ENCODE measurements at places on chromosomes 12 and 14.

- DNase-seq, result no peak
These were observed 2.9 kb upstream of the SLC25A29 start for GRCh38 chr14:100309028-100309737.

DNA sequence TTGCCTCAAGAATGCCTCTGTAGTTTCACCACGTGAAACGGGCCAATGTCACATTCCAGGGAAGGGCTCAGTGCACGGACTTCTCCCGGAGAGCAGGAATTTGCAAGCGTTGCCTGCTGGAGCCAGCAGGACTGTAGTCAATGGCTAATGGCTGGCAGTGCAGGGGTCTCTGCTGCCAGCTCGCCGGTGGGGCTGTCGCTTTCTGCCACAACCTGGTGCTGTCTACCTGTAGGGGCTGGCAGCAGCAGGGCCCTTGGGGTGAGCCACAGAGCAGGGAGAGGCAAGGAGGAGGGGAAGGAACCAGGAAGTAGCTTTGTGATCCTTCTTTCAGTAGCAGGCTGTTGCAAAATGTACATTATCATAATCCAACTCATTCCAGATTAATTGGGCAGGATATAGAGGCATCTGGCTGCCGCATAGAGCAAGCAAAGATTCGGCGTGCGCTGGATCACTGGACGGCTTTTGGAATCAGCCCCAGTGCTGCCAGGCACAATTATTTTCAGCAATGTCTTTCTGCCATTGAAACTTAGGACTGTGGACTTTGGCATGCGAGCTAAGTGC is 114.1 kb downstream of the PAPOLA start:
- DNase-seq, result no peak

GRCh38 chr12:89779090-89779489 is 70.5 kb upstream of the ATP2B1 start:
- no peak for DNase-seq

DNA sequence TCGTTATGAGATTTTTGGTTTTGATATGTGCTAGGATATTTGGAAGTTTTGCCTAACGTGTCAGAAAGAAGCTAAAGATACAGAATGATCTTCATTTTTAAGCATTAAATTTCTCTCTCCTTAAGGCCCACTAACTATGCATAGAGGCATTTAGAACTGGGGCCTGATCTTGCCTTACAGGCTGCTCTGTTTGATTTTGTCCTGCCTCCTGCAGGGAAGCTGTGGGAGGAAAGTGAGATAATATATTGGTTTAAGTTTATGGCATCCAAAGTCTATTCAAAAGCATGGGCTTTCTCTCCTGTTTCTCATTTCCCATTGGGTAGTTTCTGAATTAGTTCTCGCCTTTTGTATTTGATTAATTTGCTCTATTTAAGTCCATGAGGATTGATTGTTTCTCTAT is 250.3 kb upstream of the FBXO33 start:
- no peak for DNase-seq

DNA sequence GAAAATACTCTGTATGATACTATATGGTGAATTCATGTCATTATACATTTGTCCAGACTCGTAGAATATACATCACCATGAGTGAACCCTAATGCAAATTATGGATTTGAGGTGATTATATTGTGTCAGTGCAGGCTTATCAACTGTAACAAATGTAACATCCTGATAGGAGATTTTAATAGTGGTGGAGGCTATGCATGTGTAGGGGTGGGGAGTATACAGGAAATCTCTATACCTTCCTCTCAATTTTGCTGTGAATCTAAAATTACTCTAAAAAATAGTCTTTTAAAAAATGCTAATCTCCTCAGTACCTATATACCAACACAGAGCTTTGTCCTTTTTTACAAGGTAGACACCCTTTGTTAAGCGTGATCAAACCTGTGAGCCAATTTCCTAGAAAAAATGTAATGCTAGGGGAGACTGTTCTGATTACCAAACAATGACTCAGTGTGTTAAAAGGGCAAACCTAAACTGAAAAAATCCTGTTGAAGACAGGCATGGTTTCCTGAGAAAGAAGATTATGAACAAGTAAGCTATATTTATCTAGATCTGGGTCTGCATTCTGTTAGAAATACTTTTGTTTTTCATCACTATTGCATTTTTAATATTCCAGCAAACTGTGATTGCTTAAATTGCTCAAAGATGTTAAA is 170.9 kb downstream of the DUSP6 start:
- DNase-seq, result peak; percentile 28

- DNase-seq, result no peak
These were observed 461.6 kb downstream of the MED13L start for GRCh38 chr12:115815924-115816323.

DNA sequence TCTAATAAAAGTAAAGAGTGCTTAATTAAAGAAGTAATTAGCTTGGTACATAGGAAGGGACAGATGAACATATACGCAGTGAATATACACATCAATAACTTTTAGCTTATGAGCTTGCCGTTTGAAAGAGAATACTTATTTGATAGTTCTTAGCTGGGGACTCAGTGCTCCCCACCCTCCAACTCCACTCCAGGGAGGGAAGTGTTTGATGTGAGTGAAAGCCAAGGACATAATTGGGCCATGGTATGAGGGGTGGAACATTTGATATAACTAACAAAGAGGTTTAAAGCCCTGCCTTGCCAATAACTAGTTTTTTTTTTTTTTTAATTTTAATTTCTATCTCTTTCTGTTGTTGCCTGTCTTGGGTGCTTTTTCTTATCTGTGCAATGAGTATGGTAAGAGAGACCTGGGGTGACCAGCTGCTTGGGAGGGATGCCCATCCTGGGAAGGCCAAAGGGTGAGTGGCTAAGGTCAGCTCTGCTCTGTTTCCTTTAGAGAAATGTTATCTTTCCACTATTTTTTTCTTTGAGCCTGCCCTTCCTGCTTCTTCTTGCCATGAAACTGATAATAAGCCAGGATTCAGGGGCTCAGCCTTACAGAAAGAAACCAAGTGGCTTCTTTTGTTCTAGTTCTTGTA is 132.8 kb upstream of the CPSF6 start:
- no peak for DNase-seq

GRCh38 chr12:68235576-68235975 is 10.0 kb upstream of the IL26 start:
- DNase-seq, result no peak

DNA sequence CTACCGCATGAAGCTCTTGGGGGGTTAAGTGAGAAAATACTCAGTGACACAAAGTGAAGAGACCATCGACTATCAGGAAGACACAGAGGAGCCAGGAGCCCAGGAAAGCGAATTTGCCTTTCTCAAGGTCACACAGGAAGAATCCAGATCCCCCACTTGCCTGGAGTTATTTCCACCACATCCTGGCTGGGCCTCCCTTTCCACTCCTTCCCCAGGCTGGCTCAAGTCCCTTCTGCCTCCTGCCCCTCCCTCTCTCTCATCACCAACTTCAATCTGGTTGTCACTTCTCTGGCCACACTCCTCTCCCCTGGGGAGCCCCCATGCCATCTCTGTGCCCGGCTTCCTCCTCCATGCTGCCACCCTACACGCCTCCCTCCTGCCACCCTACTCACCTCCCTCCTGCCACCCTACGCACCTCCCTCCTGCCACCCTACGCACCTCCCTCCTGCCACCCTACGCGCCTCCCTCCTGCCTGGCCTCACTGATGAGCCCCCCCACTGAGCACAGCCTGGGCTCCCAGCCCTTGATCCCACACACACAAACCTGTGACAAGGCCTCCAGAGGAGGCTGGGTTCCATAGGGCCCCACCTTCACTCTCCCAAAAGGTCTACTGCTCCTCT is 6.3 kb downstream of the SCNN1A start:
- DNase-seq, result no peak

DNA sequence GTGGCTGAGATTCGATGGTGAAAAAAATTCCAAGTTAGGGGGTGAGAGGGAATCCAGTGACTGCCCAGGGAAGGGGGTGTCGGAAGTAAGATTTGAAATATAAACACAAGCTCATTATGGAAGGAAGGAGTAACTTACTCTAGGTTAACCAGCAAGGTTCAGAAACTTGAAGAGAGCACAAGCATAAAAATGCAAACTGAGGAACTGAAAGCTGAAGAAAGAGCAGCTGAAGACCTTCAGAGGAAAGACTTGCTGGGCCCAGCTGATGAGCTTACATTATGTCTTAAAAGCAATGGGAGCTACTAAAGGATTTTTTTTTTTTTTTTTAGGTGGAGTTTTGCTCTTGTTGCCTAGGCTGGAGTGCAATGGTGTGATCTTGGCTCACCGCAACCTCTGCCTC is 189.7 kb upstream of the GRIN2B start:
- DNase-seq, result no peak

- DNase-seq, result no peak
These were observed 19.4 kb downstream of the NAV3 start for GRCh38 chr12:77850129-77850528.

GRCh38 chr12:1865284-1865866 is 45.0 kb downstream of the LRTM2 start:
- DNase-seq, result no peak

DNA sequence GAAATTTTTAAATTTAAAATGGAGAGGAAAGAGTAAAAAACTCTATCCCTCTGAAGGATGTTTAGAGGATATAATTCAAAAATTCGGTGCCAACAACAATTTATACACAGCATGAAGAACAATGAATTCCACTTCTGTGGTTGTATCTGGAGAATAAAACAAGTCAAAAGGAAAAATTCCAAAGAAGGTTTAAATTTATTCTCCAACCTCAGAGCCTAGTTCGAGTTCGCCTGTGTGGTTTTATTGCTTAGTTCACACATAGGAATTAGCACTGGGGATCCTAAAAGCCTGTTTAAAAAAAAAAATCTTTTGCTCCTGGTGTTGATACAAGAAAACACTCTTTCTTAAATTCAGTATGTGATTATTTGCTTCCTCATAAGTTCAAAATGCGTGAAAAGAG is 79.2 kb downstream of the LLPH start:
- DNase-seq, result no peak

GRCh38 chr12:52066346-52067080 is 3.3 kb upstream of the ATG101 start:
- DNase-seq, result no peak

GRCh38 chr12:38995249-38995648 is 89.9 kb upstream of the CPNE8 start:
- DNase-seq, result no peak

- DNase-seq, result no peak
These were observed 41.4 kb downstream of the CLIP1 start for GRCh38 chr12:122381021-122381420.

- no peak for DNase-seq
These were observed 678 bp downstream of the INF2 start for GRCh38 chr14:104689881-104690711.

DNA sequence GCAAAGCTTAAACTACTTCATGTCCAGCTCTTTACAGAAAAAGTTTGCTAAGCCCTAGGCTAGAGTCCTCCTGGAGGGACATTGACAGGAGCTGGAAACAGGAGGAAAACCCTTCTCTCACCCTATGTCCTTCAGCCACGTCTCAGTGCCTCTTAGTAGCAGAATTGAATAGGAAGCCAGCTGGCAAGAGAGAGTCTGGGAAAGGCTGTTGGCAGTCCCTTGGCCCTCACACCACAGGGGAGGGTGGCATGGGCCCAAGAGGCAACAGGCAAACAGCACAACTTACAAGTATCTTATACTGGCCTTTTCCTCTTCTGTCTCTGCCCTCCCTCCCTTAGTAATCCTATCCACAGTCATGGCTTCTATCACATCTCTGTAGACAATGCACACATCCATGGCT is 27.7 kb upstream of the DHRS2 start:
- DNase-seq, result no peak
